ENCODE measurements at places on chromosomes 12 and 14.

- DNase-seq: no peak
These were observed 877.0 kb downstream of the DIO2 start for GRCh38 chr14:79334272-79334671.

DNA sequence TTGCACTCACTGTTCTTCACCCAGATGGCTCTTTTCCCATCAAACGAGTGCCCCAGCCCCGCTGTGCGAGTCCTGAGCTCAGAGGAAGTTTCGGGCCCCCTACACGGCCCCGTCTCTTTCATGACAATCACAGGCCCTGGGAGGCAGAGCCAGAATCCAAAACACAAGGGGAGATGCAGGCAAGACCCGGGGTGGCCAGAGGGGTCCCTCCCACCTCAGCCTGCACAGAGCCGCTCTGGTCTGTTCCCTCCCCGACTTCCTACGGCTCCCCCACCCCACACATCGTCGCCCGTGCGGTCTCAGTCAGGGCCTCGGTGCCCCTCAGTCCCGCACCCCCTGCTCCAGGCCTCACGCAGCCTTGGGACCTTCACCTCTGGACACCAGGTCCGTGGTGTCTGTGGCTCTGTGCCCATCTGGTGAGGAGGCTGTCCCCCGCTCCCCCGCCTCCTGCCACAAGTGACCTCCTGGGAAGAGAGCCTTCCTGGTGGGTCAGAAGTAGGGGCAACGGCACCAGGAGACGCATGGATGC lies 8.9 kb downstream of the GPR132 start:
- DNase-seq: no peak

DNA sequence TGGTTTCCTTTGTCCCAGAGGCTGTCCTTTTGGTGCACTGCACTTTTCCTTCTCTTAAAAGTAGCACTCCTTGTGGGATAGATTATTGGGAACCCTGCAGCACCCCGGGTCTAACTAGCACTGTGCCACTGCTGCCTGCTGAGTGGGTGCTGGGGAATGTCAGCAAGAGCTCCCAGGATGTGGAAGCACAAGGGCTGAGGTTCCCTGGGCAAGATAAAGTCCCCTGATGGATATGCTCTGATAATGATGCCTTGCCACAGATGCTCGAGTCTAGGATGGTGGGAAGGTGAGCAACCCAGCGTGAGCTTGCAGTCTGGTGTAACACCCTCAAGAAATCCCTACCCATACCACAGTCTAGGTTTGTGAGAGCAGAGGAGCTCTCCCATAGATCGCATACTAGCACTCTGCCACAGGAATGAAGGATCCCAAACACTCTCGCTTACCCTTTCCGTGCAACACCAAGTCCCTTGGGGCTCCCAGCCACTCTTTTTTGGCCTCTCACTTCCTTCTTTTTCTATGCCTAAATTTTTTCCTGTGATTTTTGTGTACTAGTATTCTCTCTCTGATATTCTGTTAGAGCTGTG lies 32.6 kb downstream of the USP15 start:
- DNase-seq: no peak

DNA sequence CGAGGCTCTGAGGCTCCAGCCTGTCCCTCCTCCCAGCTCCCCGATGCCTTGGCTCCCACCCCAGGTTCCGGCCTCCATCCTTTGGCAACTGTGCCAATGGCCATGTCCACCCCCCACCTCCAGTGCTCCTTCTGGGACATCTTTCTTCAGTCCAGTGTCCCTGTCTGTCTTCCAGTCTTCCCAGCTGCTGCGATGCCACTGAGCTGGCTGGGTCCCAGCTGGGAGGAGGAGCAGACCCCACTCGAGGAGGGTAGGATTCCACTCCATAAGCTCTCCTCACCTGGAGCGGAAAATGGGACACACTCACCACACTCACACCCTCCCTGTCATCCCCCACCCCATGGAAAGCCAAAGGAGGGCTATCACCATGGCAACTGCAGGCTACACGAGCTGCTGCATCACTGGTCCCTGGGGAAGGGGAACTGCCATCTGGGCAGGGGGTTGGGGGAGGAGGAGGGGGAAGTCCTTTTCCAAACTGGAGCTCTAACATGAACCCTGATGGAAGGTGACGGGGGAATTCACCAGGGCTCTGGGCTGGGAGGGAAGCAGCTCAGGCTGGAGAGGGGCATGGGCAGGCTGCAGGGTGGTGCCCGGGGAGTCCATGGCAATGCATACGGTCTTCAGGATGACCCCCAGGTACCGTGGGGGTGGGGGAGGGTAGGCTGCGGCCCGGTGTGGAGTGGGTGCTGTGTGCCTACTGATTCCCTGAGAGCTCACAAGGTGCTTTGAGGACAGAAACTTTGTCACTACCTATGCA lies 94.3 kb downstream of the LRRC74A start:
- peak; percentile 62 for DNase-seq

DNA sequence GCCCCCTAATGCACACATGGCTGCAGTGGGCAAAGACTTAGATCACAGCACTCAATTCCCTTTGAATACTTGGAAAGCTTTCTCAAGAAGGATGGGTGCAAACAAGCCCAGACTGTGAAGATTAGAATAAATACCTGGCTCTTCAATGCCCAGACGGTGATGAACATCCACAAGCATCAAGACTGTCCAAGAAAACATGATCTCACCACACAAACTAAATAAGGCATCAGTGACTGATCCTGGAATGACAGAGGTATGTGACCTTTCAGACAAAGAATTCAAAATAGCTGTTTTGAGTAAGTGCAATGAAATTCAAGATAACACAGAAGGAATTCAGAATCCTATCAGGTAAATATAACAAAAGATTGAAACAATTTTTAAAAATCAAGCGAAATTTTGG lies 43.8 kb upstream of the ZDHHC17 start:
- no peak for DNase-seq

DNA sequence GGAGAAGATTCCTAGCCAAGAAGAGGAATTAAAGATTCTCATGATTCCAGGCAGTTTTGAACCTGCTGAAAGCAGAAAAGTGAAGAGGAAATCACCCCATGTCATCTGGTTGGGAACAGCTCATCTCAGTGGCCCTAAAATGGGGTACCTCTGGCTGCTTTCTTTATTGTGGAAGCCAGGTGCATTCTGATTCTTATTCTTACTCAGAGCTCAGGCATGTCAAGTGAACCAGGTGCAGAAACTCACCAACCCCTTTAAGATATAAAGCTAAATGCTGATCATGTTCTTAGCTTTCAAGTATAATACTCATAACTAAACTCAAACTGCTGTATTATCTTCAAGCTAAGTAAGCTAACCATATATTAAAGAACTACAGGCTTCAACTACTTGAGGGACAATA lies 253.9 kb upstream of the ARID2 start:
- no peak for DNase-seq

DNA sequence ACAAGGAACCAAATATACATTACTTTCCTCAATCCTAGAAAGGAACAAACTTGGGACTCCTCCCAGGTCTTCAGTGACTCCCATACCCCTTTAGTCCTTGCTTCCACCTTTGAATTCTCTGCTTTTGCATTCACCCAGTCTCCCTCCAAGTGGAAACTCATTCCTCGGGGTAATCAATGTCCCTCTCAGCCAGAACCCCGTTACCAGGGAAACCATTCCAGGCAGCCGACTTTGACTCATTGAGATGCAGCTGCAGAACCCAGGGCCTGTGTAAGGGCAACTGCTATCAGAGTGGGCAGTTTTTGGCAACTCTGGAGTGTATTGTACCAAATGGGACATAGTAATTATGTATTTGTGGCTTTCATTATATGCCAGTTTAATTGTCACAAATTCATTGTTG lies 186.2 kb downstream of the NRXN3 start:
- no peak for DNase-seq

- no peak for DNase-seq
These were observed 117.2 kb upstream of the SCAF11 start for GRCh38 chr12:46107591-46107990.

GRCh38 chr14:58918066-58918738 lies 270.3 kb upstream of the DAAM1 start:
- DNase-seq: no peak

DNA sequence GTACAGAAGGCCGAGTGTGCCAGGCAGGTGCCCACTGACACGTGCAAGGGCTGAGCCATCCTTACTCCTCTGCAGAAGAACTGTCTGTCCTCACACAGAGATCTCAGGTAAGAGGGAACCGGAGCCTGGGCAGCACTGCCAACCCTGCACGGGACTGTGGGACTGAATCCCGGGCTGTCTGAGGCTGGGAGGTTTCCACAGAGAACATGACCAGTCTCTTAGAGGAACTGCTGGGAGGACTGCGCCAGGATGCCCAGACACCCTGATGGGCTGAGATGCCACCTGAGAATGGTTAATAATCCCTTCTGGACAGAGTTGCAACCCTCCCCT lies 302.9 kb upstream of the SFSWAP start:
- DNase-seq: no peak

GRCh38 chr14:76582447-76582846 lies 178.8 kb upstream of the VASH1 start:
- no peak for DNase-seq

DNA sequence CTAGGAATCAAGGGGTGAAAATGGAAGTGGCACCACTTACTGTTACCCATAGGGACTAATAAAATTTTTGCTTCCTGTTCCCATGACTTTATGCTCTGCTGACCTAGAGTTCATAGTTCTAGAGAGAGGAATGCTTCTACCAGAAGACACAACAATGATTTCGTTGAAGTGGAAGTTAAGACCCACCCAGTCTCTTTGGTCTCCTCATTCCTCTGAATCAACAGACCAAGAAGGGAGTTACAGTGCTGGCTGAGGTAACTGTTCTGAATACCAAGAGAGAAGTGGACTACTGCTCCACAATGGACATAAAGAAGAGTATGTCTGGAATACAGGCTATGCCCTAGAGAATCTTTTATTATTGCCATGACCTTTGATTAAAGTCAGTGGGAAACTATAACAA lies 23.5 kb upstream of the DYRK2 start:
- no peak for DNase-seq

DNA sequence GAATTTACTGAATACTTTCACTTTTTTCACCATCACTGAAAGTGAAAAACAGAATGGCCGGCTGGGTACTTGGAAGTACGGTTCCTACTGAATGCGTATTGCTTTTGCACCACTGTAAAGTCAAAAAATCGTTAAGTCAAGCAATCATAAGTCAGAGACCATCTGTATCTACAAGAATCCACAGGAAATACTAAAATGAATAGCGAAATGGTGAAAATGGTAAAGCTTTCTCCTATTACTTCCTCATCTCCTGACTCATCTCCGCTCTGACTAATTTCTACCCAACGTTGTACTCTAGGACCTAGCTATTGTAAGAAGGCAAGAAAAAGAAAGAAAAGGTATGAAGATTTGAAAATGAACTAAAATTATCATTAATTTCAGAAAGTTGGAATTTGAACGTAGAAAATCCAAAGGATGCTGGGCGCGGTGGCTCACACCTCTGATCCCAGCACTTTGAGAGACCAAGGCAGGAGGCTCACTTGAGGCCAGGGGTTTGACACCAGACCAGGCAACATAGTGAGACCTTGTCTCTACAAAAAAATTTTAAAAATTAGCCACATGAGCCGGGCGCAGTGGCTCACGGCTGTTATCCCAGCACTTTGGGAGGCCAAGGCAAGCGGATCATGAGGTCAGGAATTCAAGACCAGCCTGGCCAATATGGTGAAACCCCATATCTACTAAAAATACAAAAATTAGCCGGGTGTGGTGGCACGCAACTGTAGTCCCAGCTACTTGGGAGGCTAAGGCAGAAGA lies 5.3 kb upstream of the CDCA4 start:
- DNase-seq: no peak

DNA sequence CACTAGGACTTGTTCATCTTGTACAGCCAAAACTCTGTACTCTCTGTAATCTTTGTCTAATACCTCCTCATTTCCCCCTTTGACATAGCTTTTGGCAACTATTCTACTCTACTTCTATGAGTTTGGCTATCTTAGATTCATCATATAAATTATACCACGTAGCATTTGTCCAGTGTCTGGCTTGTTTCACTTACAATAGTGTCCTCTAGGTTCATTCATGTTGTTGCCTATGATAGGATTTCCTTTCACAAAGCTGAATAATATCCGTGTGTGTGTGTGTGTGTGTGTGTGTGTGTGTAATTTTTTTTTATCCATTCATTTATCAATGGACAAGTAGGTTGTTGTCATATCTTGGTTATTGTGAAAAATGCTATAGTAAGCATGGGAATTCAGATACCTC lies 209.5 kb downstream of the KCNC2 start:
- DNase-seq: peak; percentile 7

- DNase-seq: no peak
These were observed 7.4 kb upstream of the SYCP3 start for GRCh38 chr12:101746661-101747060.

DNA sequence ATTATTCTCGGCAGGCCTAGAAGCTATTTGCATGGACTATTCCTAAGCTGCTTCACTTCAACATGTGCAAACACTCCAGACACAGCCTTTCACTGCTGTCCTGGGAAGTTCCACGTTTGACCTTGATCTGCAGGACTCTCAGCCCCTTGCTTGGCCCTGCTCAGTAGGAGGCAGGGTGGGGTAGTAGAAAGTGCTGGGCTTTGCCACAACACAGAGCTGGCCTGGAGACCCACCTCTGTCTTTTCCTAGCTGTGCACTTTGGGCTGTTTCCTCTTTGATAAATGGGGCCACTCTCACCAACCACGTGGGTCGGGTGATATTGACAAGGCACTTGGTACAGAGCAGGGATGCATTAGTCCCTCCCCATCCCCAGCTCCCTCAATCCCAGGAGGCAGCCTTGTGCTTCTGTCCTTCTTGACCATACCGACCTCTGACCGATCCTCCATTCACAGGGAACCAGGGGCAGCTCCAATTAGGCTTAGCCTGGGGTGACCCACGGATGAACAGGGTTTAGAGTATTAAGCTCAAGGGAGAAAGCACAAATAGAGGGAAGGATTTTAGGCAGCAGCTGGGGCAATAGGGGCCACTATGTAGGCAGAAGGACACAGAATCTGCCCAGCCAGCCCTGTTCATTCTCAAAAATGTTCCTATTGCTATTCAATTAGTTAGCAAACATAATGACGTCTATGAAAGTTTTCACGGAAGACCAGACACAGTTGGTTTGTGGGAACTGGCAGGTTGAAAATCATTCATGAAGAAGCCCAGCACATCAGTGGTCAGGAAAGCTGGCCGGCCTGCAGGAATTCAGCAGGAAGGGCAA lies 63.3 kb downstream of the SYNE3 start:
- no peak for DNase-seq

DNA sequence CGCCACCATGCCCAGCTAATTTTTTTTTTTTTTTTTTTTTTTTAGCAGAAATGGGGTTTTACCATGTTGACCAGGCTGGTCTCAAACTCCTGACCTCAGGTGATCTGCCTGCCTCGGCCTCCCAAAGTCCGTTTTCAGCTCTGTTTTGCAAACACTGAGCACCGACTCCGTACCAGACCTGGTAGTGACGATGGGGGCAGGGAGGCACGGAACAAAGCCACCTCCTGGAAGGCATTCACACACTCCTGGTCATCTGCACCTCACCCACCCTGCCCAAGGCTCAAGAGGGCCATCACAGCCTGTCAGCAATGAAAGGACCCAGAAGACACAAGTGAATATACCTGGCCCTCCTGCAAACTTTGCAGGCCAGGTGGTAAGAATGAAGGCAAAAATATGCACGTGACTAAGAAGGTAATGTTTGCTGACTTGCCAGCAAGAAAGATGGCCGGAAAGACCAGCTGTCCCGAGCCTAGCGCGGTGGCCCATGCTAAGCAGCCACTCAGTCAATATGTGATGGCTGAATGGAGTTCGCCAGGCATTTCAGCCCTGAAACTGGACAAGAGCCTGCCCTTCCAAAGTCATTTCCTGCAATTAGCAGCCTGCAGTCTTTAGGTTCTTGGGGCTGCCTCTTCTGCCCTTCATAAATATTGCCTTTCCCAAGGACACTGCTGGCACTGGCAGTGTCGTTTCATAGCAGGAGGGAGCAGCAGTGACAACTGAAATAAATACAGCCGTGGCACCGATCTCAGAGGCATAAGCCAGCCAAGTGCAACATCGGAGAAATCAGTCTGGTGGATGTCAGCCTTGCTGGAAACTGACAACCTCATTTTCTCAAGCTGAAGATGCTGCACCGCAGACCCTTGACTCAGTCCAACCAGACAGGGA lies 17.6 kb downstream of the MMAB start:
- no peak for DNase-seq
